ENCODE measurements at places on chromosomes 13 and 19. TPM values are rescaled to one million over a fixed set of nuclear protein-coding genes. Genes with fewer than 3 reads are reported as not detected.

DNA sequence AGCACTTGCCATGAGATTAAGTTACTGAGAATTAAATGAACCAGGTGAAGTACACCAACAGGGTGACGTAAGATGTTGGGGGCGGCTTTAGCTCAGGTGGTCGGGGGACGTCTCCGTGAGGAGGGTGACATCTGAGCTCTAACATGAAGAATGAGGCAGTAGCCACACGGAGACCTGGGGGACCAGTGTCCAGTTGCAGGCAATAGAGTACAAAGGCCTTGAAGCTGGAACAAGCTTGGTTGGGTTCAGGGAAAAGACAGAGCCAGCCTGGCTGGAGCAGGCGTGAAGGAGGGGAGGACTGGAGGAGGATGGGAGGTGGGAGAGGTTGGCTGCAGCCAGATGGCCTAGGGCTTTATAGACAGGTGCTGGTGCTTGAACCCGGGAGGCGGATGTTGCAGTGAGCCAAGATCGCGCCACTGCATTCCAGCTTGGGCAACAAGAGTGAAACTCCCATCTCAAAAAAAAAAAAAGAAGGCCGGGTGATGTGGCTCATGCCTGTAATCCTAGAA is 1.6 kb downstream of the SPINT2 start:
- H3K4me1 ChIP-seq: peaks cover 13% of the 10 kb centered on the region
- H3K36me3 ChIP-seq: no peaks in the 10 kb centered on the region
- DNase-seq: no peak
- no peak overlapping the region for H3K27ac ChIP-seq
- H3K4me3 ChIP-seq: no peak overlapping the region

DNA sequence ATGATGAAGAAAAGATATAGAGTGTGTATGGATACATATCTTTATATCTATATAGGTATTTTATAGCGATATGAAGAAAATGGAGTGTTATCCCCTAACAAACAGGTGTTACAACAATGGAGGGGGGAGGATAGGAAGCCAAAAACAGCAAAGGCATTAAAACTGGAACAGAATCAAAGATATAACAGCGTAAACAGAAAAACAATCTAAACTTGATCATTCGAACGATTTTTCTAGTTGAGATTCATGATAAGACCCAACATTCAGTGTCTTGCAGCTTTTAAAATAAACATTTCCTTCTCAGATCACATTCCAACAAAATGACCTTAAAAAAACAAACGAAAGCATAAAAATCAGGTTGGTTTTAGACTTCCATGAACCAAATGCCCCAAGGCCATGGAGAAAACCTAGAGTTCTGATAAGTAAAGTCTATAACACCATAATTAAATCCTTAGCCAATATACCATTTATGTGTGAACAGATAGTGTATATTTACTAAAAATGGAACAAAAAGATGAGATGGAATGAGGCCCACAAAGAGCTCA is 55.7 kb downstream of the CAB39L start:
- no peak for DNase-seq
- no peak overlapping the region for H3K4me3 ChIP-seq
- H3K27me3 ChIP-seq: no peaks in the 10 kb centered on the region
- H3K27ac ChIP-seq: no peak overlapping the region

DNA sequence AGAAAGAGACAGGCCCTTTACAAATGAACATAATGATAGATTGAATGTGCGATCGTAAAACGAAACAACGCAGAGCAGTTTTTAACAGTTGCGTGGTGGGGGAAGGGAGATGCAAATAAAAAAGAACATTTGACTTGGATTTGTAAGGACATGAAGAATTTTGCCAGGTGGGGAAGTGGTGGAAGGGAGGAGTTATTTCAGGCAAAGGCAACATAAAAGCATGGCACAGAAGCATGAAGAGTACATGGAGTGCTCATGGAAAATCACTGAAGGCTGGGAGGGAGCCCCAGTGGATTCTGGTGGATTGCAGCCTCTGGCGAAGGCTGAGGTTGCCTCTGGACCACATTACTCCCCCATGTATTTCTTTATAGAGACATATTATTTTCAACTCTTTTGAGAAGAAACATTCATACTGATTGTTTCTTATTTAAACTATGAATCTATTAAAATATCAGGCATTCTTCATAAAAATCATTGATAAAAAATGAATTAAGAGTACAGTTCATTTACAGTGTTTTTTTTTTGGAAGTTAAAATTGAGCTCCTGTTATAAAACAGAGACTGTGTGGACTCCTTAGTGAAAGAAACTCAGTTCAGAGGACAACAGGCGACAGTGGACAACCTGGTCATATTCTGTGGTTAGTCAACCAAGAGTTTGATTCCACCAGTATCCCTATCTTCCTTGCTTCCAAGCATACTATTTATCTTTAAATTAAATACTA is 57.5 kb downstream of the STARD13 start:
- no peaks in the 10 kb centered on the region for H3K36me3 ChIP-seq
- peaks cover 70% of the 10 kb centered on the region for H3K4me1 ChIP-seq
- H3K4me3 ChIP-seq: no peak overlapping the region

- H3K36me3 ChIP-seq: no peaks in the 10 kb centered on the region
- H3K4me1 ChIP-seq: peaks cover 26% of the 10 kb centered on the region
- H3K4me3 ChIP-seq: peak overlapping the region; percentile 72
- DNase-seq: no peak
- H3K27me3 ChIP-seq: peaks cover 4% of the 10 kb centered on the region
- no peak overlapping the region for H3K27ac ChIP-seq
Measured at GRCh38 chr19:35868823-35869326, 501 bp downstream of the APLP1 start.

- H3K4me3 ChIP-seq: no peak overlapping the region
- no peaks in the 10 kb centered on the region for H3K36me3 ChIP-seq
- no peak for DNase-seq
- no peaks in the 10 kb centered on the region for H3K27me3 ChIP-seq
- no peak overlapping the region for H3K27ac ChIP-seq
Measured at GRCh38 chr19:6250909-6251308, 28.9 kb downstream of the MLLT1 start.

DNA sequence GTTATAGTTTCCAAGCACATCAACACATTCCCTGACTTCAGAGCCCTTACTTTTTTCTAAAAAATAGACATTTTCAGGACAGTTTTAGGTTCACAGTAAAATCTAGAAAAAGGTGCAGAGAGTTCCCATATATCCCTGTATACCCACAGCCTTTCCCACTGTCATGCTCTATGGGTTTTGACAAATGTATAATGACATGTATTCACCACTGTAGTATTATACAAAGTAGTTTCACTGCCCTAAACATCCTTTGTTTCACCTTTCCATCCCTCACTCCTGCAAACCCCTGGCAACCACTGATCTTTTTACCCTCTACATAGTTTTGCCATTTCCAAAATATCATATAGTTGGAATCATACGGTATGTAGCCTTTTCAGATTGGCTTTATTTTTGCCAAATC is 15.6 kb downstream of the NAA16 start:
- H3K4me1 ChIP-seq: peaks cover 25% of the 10 kb centered on the region
- no peak overlapping the region for H3K4me3 ChIP-seq
- no peaks in the 10 kb centered on the region for H3K27me3 ChIP-seq
- peaks cover 32% of the 10 kb centered on the region for H3K36me3 ChIP-seq
- DNase-seq: no peak

- no peaks in the 10 kb centered on the region for H3K27me3 ChIP-seq
- peaks cover 8% of the 10 kb centered on the region for H3K4me1 ChIP-seq
- no peak for DNase-seq
Measured at GRCh38 chr19:52343548-52343947, 7.5 kb downstream of the ZNF610 start.

GRCh38 chr19:36460046-36460445 is 29.3 kb downstream of the ZNF566 start:
- peaks cover 34% of the 10 kb centered on the region for H3K36me3 ChIP-seq
- H3K27ac ChIP-seq: no peak overlapping the region
- no peak overlapping the region for H3K4me3 ChIP-seq
- no peak for DNase-seq
- H3K4me1 ChIP-seq: no peaks in the 10 kb centered on the region

DNA sequence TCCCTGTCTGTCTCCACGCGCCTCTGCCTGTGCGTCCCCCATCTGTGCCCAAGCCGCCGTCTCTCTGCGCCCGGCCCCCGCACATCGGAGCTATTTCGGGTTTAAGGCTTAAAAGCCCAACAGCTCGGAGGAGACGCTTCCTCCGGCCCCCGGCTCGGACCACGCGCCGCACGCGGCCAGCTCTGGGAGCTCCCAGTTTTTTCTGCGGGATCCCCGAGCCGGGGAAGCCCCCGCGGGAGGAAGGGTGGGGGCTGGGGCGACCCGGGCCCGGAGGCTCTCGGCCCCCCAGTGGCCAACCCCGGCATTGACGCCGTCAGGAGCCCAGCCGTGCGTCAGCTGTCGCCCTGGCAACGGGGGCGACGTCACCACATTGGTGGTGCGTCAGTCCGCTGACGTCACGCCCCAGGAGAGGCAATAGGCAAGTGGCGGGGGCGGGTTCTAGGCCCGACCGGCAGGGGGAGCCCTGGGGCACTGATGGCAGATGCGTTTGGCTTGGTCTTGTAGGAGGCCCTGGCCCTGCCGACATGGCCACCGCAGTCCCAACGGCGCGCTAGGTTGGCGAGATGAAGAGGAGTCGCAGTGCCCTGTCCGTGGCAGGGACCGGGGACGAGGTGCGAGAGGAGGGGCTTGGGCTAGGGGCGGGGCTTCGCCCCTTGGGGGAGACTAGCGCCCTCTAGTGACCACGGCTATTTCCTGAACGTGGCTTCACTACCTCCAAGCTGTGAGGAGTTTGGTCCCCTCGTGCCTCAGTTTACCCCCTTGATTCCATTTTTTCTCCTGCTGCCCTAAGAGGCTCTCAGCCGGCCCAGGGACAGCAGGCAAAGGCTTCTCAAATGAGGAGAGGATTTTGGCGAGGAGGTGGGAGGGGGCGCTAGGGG is 3.7 kb upstream of the PDE4A start:
- no peaks in the 10 kb centered on the region for H3K36me3 ChIP-seq
- H3K27ac ChIP-seq: no peak overlapping the region
- H3K4me3 ChIP-seq: peak overlapping the region; percentile 56

- peaks cover 34% of the 10 kb centered on the region for H3K4me1 ChIP-seq
- DNase-seq: no peak
- H3K27me3 ChIP-seq: no peaks in the 10 kb centered on the region
- peak overlapping the region; percentile 14 for H3K27ac ChIP-seq
Measured at GRCh38 chr13:99050983-99051488, 73.2 kb upstream of the DOCK9 start.

DNA sequence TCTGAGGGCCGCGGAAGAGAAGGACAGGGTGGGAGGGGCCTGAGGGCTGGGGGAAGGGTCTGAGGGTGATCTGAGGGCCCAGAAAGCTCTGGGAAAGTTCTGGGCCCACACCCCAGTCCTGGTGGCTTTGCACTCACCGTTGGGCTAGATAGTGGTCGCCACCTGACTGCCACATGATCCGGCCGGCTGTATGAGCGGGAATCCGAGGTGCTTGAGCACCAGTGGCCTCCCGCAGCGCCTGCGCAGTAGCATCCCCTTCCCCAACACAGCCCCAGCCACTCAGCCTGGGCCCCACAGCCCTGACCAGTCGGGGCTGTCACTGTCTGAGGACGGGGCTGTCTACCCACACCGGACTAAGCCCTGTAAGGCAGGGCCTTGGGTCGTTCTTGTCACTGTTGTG is 15.0 kb downstream of the PRODH2 start:
- DNase-seq: no peak
- H3K36me3 ChIP-seq: no peaks in the 10 kb centered on the region
- no peaks in the 10 kb centered on the region for H3K27me3 ChIP-seq
- H3K4me3 ChIP-seq: no peak overlapping the region
- peaks cover 7% of the 10 kb centered on the region for H3K4me1 ChIP-seq

DNA sequence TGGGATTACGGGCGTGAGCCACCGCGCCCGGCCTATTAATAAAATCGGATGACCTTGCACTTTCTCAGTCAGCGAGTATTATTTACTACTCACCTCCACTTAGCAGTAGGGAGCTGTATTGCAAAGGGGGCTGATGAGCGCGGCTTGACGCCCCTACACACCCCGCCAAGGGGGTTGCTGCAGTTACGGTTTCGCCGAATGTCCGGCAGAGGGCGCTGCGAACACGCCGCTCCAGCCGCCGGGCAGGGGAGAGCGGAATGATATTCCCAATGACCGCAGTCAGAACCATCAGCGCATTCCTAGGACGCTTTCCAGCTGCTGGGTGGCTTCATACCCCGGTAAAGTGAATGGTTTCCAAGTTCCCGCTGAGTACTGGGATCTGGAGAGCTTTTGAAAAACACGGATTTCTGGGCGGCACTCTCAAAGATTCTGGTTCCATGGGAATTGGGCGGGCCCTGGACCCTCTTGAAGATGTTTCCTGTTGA is 30.0 kb upstream of the TPT1 start:
- peak overlapping the region; percentile 19 for H3K4me3 ChIP-seq
- no peaks in the 10 kb centered on the region for H3K27me3 ChIP-seq
- H3K36me3 ChIP-seq: peaks cover 12% of the 10 kb centered on the region
- H3K4me1 ChIP-seq: peaks cover 15% of the 10 kb centered on the region
- H3K27ac ChIP-seq: peak overlapping the region; percentile 35

DNA sequence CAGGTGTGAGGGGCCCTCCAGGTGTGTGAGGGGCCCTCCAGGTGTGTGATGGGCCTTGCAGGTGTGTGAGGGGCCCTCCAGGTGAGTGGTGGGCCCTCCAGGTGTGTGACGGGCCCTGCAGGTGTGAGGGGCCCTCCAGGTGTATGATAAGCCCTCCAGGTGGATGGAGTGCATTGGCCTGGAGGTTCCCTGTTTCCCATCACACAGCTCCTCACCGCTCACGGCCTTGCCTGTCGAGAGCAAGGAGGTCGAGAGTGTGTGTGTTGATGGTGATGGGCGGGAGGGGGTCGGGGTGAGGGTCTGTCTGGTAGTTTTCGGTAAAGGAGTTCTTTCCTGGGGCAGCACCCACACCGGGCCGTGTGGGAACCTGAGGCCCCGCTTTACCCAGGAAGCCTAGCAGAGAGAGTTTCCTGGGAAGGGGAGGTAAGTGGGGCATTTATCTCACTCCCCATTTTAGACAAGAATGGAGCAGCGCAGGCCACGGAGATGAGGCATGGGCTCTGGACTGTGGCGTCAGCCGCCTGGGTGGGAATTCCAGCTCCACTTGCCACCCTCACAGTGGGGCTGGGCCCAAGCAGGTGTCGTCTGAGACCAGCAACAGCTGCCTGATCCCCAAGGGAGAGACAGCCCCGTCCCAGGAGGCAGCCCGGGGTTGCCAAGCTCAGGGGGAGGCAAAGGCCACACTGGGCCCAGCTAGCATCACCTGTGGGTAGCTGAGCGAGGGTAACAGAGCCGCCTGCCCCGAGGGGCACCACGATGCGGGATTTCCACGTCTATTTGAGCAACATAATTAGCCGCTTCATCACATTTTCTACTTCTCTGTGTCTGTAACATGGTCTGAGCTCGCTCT is 10.9 kb upstream of the GAS6 start:
- H3K4me3 ChIP-seq: no peak overlapping the region
- H3K4me1 ChIP-seq: peaks cover 14% of the 10 kb centered on the region
- peak; percentile 74 for DNase-seq
- H3K27ac ChIP-seq: no peak overlapping the region
- H3K27me3 ChIP-seq: no peaks in the 10 kb centered on the region

The RANBP3 gene
- 105 TPM for total RNA-seq

The DENND1C gene
- 2.8 TPM for total RNA-seq

The CERS1 gene
- total RNA-seq: 1.2 TPM

The TICAM1 gene
- 7.5 TPM for total RNA-seq

The FGF9 gene
- 0.50 TPM for total RNA-seq

Measured in esophagus muscularis mucosa (tissue), 4 donors.